ENCODE measurements at places on chromosomes 6 and 20.
A peak's percentile ranks its signal among the peaks of the same experiment; 100 is the strongest.

DNA sequence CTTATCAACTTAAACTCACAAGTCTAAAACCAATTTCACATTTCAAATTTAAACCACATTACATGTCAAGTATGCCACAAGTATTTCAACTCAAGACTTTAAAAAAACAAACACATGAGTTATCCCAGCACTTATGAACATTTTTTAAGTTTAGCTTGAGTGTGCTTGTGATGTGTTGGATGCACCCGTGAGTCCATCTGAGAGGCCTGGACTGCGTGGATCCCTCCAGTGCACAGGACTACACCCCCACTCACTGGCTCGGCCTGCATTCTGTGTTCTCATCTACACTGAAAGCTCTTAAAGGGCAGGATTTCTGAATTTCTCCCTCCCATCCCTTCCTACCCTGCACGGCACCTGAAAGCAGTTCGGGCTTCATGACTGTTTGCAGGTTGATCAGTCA, 128.8 kb upstream of the CD93 start:
- peak; percentile 17 for DNase-seq

DNA sequence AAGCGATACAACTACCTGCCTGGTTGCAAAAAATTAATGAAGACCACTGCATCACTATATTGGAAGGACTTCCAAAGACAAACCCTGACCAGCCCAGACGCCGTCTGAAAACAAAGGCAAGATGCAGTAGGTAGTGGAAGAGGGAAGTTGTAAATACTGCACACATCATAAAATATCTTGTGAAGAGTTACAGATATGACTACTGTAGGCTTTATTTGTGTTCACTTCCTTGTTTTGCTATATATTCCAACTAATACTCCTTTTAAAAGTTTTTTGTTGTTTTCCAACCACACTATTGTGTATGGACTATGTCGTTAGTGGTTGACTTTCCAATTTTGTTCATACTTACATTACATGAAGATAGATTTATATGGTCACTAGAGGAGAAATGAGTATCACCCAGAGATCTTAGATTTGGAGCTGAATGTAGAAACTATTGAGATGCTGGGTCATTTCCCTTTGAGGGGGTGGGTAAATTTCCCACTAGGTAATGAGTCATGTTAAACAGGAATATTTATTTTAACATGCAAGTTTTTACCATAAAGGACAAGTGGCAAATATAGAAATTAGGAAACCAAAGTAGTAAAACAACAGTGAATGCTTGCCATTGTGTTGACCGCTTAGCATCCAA, 16.6 kb upstream of the TXLNB start:
- no peak for DNase-seq

- DNase-seq, result no peak
Measured at GRCh38 chr20:35954907-35955251, 577 bp upstream of the SCAND1 start.

GRCh38 chr20:46802722-46803121, 91.9 kb upstream of the EYA2 start:
- DNase-seq, result no peak

GRCh38 chr20:19991308-19991707, 25.9 kb upstream of the NAA20 start:
- DNase-seq, result no peak
